ENCODE measurements at places on chromosomes 12 and 14.

DNA sequence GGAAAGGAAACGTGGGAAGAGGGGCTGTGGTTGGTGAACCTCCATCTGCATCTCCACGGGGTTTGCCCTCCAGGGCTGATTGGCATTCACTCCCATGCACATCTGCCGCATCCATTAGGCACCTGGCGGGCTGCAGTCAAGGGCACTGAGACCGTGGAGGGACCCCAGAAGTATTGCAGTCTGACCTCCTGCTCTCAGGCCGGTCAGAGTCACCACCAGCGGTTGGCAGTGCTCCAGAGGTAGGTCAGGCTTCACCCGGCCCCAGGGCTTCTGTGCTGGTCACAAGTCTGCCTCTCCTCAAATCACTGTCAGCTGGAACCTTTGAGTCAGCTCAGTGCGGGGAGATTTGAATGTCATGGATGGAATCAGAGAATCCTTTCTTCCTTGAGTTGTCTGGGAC is 132.3 kb downstream of the PAPOLA start:
- no peak for DNase-seq

DNA sequence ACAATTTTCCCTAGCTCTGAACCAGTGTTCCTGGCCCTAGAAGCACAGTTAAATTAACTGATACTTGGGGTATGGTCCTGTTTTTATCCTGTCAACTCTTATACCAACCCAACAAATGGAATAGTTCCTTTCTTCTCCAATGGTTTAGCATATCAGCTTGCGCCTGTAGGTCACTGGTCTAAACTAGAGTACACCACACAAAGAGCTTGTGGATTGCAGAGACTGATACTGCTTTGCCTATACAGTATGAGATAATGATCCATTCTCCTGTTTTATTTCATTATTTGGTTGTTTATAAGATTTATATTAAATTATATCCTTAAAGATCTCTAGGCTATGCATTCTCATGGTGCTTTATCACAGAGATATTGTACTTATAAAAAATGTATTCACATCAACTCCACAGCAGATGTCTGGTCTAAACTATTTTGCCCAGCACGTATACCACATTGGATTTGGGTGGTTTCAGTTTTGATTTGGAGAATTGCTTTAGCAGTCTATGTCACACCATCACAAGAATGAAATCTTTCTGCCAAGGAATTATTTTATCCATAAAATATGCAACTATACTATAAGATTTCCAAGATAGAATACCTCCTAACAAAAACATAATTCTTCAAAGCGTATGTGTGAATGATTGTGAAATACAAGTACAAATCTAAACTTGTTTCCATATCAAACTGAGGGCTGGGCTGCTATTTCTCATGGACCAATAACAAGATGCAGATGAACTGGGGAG is 142.1 kb downstream of the SLC16A7 start:
- DNase-seq, result no peak

DNA sequence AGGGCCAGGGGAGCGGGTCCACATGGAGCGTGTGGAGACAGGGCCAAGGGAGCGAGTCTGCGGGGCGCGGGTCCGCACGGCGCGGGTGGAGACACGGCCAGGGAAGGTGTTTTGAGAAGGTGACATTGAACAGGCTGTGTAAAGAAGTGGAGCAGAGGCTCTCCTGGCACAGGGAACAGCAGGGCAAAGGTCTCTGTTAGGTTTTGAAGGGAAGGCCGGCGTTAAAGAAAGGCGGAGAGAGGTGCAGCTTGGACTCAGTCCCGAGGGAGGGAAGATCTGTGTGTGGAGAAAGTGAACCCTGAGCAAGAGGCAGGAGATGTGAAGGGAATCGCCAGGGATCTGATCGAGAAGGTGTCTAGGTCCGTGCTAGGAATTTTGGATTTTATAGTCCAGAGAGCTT is 1.8 kb downstream of the PXMP2 start:
- DNase-seq, result no peak

DNA sequence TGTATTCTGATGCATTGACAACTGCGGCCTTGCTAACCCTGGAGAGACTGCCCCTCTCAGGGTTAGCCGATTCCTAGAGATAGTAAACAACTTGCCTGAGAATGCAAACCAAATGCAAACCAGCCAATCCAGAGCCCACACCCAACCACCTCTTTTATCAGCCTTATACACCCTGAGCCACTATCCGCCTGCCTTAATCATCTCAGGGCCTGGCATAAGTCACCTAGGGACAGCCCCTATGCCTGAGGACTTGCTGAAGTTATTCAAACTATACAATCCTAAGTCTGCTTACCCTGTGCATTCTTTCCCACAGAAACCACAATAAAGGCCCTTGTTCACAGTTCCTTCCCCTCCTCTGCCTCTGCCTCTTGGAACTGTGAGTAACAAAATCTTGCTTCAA is 177.2 kb downstream of the KCNA5 start:
- no peak for DNase-seq

DNA sequence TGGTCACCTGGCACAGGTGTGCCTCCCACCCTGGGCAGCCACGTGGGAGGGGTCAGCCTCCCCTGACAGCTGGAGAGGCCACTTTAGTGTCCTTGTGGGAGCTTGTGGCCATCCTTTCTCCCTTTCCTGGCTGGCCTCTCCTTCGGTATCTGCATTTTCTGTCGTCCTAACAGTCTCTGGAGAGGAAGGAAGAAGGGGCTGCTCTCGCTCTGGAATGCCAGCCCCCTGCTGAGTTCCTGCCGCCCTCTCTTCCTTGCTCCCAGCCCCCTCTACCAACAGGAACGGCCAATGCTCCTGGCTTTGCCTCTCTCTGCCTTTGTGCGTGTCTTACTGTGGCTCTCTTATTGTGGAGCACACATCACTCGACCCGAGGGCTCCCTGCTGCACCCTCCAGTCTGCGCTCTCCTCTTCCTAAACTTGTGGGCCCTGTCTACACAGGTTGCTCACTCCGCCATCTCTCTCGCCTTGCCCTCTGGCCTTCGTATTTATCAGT is 70.8 kb downstream of the FBXL14 start:
- DNase-seq, result no peak

- DNase-seq, result no peak
These were observed 71.3 kb downstream of the CHGA start for GRCh38 chr14:92994131-92994676.

DNA sequence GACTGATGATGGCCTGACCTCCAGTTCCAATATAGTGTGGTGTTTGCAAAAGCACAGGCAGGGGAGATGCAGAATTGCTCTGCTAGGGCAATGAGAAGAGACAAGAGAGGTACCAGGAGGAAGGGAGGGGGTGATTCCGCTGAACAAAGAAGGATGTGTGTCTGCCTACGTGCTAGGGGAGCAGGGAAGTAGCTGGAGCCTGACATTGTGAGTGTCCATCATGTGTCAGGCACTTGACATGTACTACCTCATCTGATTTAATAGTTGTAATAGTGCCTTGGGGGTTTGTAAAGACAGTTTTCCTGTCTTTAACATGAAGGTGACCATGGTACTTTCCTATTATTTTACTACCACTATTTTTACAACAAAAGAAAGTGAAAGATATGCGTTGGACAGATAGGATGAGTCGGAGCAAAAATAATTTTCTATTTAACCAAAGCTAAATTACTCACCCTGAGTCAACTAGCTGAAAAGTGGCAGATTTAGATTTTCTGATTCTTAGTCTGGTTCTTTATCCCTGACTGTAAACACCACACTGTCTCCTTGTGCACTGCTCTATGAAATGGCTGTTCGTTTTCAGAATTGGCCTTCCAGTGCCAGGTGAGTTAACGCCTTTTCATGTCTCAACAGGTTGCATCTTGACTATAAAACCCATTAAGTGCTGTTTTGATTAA is 33.7 kb upstream of the TEAD4 start:
- no peak for DNase-seq

GRCh38 chr12:67483871-67484554 is 164.5 kb upstream of the DYRK2 start:
- no peak for DNase-seq

GRCh38 chr12:49819786-49820185 is 8.4 kb downstream of the NCKAP5L start:
- no peak for DNase-seq

- DNase-seq, result no peak
These were observed 39.0 kb downstream of the RNF34 start for GRCh38 chr12:121438905-121439304.

DNA sequence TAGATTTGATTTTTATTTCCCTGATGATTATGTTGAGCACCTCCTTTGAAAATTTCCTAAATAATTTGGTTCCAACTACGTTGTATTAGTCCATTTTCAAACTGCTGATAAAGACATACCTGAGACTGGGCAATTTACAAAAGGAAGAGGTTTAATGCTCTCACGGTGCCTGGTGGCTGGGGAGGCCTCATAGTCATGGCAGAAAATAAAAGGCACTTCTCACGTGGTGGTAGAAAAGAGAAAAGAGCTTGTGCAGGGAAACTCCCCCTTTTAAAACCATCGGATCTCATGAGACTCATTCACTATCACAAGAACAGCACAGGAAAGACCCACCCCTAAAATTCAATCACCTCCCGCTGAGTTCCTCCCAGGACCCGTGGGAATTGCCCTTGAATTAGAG is 372.3 kb downstream of the RPL10L start:
- no peak for DNase-seq

- DNase-seq, result no peak
These were observed 27.5 kb downstream of the TCHP start for GRCh38 chr12:109927622-109928021.

DNA sequence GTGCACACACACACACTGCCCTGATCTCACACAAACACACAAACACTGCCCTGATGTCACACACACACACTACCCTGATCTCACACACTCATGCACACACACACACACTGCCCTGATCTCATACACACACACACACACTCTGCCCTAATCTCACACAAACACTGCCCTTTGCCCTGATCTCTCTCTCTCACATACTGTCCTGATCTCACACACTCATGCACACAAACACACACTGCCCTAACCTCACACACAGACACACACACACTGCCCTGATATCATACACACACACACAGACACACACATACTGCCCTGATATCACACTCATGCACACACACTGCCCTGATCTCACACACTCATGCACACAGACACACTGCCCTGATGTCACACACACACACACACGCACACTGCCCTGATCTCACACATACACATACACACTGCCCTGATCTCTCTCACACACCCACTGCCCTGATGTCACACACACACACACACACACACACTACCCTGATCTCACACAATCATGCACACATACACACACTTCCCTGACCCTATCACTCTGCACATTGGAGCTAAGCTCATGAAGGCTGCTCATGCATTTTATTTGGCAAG is 97.6 kb upstream of the DIO3 start:
- no peak for DNase-seq

DNA sequence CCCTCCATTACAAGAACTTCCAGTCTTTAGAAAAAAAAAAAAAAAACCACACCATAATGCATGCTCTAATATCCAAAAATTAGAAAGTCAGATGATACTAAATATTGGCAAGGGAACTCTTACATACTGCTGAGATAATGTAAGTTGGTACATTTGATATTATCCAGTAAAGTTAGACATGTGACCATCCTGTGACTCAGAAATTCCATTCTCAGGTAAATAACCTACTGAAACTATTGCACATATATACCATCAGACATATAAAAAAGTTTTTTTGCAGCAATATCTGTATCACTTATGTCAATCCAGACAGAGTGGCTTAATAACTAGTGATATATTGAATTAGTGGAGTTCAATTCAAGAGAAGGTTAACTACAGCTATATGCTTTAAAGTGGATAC is 63.5 kb downstream of the KITLG start:
- no peak for DNase-seq

- no peak for DNase-seq
These were observed 152.0 kb upstream of the DYRK2 start for GRCh38 chr12:67496581-67496980.

- no peak for DNase-seq
These were observed 13.0 kb upstream of the BAZ1A start for GRCh38 chr14:34888186-34888585.

GRCh38 chr14:81449576-81449975 is 49.5 kb upstream of the STON2 start:
- DNase-seq, result no peak

GRCh38 chr12:51686727-51687126 is 95.7 kb downstream of the SCN8A start:
- DNase-seq, result no peak

- no peak for DNase-seq
These were observed 30.7 kb downstream of the TESC start for GRCh38 chr12:117068492-117068891.

GRCh38 chr12:6996040-6996441 is 22.2 kb downstream of the LPCAT3 start:
- DNase-seq, result no peak

DNA sequence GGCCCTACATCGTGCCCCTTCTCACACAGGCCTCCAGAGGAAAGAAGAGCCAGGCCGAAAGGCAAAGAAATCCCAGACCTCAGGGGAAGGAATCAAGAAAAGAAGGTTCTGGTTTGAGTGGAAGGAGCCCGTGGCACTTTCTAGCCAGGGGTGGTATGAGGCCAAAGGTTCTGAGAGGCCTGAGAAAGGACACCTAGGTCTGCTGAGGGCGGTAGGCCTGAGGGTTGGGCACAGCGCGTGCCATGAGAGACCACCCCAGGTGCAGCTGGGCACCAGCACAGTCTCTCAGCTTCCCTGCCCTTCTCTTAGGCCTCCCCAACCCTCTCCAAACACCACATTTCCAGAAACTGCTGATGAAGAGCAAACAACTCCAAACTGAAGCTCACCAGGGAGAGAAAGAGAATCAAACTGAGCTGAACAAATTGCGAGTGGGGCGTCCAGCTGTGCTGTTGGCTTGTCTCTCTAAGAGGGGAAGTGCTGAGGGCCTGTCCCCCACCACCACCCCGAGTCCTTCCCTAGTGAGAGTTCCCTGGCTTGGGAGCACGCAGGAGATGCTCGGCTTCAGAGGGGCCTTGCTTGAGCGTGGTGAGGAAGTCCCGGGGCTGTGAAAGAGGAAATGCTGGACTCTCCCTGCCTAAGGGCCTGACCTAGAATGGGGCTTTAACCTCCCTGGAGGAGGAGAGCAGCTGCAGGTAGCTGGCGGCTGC is 184.8 kb downstream of the ZFP36L1 start:
- DNase-seq, result no peak

DNA sequence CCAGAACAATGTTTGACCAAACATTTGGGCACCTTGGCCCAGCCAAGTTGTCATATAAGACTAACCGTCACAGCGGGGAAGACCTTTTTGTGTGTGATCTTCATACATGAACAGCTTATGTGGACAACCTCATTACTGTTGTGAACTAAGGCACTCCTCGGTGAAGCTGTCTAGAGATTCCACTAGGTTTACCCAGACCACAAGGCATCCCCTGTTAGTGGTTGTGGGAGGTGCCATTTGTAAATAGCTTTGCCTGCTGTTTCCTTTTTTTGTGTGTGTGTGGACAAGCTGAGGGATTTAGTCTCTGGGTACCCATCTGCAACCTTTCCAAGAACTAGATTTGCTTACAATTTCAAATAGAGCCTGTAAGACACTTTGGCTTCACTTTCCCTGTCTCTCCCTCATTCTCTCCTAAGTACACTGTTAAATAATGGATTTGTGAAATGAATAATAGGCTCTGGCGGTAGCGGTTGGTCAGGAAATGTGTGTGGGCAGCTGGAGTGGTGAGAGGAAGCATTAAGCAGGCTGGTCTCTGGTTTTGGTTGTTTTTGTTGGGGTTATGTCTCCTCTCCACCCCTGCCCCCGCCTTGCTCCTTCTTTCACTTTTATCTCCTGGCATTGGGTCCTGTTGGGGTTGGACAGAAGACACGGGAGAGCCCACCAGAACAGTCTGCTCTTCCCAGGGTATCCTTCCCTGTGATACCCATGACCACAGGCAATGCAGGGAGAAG is 727.6 kb downstream of the VRK1 start:
- no peak for DNase-seq

- DNase-seq, result no peak
These were observed 763.9 kb downstream of the NRXN3 start for GRCh38 chr14:78933948-78934524.

GRCh38 chr12:4829161-4829792 is 80.4 kb upstream of the KCNA1 start:
- no peak for DNase-seq
